Stimulated activated CD4-positive, alpha-beta T cell treated with anti-CD3 and anti-CD28 coated beads, Interleukin-4, amount 100 ng/mL, for 48 hours (primary cell): ENCODE measurements at places on chromosomes 7 and 10.

DNA sequence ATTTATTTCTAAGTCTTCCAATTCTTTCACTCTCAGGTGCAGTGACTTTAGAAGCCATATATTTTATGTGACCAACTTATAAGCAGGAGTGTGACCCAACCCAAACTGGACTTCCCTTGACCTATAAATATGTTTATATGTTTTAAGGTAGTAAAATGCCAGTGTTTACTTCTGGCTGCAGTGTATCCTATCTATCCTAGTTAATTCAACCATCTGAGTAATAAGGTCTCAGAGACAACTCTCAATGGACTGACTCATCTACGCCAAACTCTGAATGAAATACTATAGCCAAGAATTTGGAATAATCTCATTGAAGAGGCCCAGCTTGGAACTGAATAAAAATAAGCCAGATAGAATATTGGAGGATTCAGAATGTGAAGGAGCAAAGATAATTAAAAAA lies 544.5 kb upstream of the SORCS1 start:
- DNase-seq = no peak

- DNase-seq = no peak
These were observed 308.8 kb upstream of the PHYHIPL start for GRCh38 chr10:58867683-58868082.

DNA sequence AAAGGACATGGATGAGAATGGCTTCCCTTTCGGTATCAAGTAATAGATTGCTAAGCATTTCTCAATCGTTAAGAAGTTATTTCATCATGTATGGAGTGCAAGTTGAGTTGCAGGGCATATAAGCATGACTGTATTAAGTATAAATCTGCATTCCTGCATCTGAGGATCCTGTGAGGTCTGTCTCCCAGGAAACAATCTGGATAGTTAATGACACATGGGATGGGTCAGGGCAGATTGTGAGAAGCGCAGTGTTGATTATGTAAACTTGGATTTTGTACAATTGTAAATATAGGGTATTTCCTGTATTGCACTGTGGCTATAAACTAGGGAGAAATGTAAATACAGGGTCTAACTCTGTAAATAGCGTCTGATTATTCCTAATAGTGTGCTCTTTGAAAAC lies 102.6 kb downstream of the PLXDC2 start:
- no peak for DNase-seq

- DNase-seq = no peak
These were observed 589 bp downstream of the ZNF488 start for GRCh38 chr10:47383261-47384147.
